Activated naive CD8-positive, alpha-beta T cell treated with anti-CD3 and anti-CD28 coated beads, Interleukin-2, amount 50 U/mL, for 24 hours (primary cell): ENCODE measurements at places on chromosomes 2 and 18.

DNA sequence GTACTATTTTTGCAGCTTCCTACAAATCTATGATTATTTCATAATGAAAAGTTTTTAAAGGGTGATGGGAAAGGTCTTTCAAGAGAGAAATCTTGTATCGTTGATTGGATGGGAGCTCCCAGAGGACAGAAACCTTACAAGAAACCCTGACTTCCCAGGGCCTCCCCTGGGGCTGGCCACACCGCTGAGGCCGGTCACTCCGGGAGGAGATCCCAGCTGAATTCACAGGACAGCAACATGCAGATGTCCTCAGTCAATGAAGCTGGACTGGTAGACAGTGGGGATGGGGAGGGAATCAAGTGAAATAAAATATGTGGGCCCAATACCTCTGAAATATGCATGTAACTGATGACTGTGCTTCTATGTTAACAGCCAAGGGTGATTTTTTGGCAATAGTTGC is 135.6 kb downstream of the TFCP2L1 start:
- no peak for DNase-seq

GRCh38 chr2:101803945-101804696 is 106.6 kb downstream of the MAP4K4 start:
- DNase-seq = no peak

DNA sequence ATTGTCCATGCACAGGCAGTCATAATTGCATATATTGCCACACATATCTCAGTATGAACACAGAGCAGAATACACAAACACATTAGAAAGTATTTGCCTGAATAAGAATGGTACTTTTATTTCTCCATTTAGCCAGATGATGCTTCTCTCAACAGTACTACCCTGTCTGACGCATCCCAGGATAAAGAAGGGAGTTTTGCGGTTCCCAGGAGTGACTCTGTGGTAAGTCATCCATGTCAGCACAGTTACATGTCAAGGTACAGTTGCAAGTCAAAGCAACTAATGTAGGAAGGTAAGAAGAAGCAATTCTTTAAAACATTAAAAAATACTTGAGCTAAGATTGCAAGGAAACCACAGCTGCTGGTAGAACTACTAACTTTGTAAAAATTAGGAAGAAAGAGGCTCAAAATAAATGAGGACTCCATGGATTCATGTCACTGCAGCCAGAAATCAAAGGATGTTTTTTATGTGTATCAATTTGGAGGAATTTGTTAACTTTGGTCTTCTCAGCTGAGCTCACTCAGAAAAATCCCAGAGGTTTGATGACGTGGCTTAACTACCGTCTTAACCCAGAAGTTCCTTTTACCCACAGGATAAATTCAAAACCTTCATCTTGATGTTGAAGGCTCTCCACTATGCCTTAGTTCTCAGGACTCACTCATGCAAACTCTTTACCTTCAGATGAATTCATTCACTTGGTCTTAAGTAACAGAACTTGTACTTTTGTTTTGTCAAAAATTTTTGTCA is 130.3 kb downstream of the ARHGAP28 start:
- no peak for DNase-seq

- no peak for DNase-seq
Observed at GRCh38 chr18:693466-694187, 18.8 kb downstream of the ENOSF1 start.

DNA sequence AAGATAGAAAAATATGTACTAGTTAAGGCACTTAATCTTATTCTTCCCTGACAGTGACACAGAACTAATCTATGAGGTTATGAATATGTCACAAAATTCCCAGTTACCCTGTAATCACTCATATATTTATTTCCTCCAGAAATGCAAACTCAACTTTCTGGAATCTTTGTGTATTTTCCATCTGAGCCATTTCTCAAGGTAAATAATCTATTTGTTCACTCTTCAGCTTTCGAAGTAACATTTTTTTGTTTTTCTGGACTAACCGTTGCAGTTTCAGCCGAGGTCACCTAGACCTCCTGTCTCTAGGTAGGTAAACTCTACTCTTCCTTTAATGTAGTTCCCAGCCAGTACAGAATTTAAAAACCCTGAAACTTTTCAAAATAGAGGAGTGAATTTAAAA is 250.9 kb downstream of the EXOC6B start:
- DNase-seq = no peak

GRCh38 chr2:98867539-98868309 is 68.3 kb downstream of the CRACDL start:
- DNase-seq = no peak

DNA sequence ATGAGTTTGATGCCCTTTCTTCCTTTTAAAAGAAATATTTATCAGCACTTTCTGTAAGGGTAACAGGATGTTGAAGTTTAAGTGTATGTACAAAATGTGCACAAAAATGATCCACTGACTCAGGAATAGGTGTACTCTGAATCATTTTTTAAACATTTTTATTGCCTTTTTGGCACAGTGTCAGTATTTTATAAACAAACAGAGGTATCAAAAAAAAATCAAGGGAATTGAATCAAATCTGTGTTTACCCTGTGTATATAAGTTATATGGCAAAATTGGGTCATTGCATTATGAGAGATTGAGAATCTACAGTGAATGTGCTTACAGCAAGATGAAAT is 513.9 kb upstream of the NETO1 start:
- DNase-seq = no peak

DNA sequence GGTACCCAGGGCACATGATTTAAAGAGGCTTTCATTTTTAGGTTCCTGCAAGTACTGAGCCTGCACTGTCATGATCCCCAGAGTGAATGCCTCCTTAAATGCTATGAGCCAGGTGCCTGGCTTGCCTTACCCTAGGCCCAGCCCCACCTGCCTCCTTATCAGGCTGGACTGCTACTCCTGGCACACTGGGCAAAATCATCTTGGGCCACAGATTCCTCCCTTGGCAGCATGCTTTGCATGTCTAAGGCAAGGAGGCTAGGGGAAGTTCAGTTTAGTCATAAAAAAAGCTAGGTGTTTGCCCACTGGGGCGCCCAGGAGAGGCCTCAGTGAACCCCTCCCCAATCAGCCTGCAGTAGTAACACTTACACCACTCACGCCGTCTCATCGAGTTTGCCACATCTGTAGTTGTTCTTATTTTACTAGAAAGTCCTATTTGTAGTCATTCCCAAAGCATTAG is 45.1 kb downstream of the LBH start:
- DNase-seq = peak; percentile 44

DNA sequence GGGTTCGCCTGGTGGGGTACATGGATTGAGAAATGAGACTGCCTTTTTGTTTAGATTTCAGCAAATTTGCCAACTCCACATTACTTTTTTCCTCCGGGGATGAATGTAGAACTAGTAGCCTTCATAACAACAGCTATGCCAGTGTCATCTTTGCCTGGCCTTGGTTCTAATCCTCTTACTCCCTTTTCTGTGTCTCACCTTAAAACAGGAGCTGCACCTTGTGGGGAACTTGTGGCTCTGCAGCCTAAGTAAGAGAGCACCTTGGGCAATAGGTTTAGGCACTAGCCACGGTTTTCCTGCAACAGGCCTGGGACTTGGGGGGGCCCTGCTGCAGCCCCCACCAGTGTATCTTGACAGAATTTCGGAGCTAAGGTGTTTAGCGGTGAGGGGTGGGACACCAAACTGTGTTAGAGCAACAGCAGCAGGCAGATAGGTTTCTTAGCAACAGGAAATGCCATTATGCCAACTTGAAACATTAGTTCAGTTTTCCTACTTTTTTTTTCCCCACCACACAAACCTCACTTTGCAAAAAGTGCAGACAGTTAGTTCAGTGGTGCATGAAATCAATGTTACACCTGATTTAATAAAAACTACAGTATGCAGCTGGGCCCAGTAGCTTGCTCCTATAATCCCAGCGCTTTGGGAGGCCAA is 173.7 kb downstream of the PRKCE start:
- DNase-seq = no peak

GRCh38 chr2:55958756-55959155 is 35.2 kb upstream of the EFEMP1 start:
- no peak for DNase-seq

DNA sequence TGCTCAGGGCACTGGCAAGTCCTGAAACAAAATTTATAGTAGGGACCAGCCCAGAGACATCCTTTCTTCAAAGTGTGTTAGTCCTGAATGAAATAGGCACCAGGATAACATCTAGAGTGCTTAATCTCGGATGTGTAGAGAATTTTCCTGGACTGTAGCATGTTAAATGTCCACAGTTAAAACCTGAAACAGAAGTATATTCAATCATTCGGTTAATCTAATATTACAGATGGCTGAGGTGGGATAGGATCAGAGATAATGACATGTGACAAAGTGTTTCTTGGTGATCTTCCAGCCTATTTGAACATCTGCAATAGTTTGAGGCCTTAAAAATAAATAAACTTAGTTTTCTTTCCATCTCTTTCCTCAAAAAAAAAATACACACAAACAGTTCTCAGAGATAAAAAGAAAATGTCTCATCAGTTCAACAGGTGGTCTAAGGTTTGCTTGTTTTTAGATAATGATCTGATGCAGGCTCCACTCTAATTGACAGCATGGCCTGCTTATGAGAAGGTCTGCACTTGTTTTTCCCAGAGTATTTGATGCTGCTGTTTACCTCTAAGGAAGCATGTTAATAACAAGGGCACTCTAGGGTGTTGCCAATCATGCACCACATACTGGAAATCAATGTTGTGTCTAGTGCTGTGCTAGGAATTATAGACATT is 25.9 kb downstream of the CNTNAP5 start:
- DNase-seq = no peak

- DNase-seq = no peak
Observed at GRCh38 chr2:43106559-43107527, 119.6 kb downstream of the ZFP36L2 start.

GRCh38 chr2:141741652-141742051 is 389.2 kb downstream of the LRP1B start:
- DNase-seq = no peak

- no peak for DNase-seq
Observed at GRCh38 chr18:44849361-44849760, 168.7 kb downstream of the SETBP1 start.
